Activated CD8-positive, alpha-beta T cell treated with anti-CD3 and anti-CD28 coated beads for 36 hours (primary cell): ENCODE measurements at places on chromosomes 12 and 14. TPM values are rescaled to one million over a fixed set of nuclear protein-coding genes. Genes with fewer than 3 reads are reported as not detected.

The PLD4 gene
- not detected for total RNA-seq

The FZD10 gene
- total RNA-seq: not detected

DNA sequence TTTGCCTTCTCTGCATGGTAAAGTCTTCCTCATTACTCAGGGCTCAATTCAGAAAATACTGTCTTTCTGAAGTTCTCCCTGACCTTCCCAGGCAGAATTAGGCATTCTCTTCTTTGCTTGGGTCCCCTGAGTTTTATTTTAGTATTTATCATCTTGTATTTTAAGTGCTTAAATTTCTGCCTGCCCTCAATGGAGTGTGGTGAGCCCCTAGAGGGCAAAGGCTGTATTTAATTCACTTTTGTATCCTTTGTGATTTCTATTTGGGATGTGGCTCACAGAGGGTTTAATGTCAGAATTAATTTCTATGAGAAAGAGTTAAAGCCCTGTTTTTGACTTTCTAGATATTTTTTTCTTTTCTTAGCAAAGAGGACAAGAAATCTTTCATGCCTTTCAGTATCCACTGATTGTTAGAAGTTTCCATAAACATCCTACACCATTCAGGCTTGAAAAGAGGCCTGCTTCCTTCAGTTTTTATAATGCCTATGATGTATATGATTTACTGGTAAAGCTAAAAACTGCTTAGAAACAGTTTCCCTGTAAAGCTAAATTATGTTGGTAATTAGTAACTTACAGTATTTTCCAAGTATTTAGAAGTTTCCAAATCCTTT, 55.6 kb upstream of the PTPRB start:
- peaks cover 3% of the 10 kb centered on the region for H3K27me3 ChIP-seq
- no peak overlapping the region for H3K4me3 ChIP-seq
- no peaks in the 10 kb centered on the region for H3K4me1 ChIP-seq
- H3K36me3 ChIP-seq: no peaks in the 10 kb centered on the region
- DNase-seq: no peak

DNA sequence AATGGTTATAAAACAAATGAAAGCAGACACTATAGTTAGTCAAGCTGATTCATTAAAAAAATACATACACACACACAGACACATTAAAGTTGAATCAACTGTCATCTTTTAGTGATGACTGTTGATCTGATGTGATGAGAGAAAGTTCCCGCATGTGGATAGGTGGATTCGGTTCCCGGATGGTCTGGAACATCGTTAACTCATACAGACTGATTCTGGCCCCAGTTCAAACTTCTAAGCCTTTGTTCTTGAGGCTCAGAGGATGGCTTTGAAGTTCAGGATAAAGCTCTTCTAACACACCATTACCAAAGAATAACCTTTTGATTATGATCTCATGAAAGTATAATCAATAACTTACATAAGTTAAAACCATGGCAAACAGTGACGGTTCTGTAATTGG, 27.5 kb downstream of the WIF1 start:
- H3K4me3 ChIP-seq: no peak overlapping the region
- H3K27me3 ChIP-seq: peaks cover 15% of the 10 kb centered on the region
- no peaks in the 10 kb centered on the region for H3K36me3 ChIP-seq
- DNase-seq: no peak
